ENCODE measurements at places on chromosomes 2 and 18. TPM values are rescaled to one million over a fixed set of nuclear protein-coding genes. Genes with fewer than 3 reads are reported as not detected.

The KLHL14 gene
- polyA plus RNA-seq = not detected

The NOSTRIN gene
- not detected for polyA plus RNA-seq

The SP110 gene
- 115 TPM for polyA plus RNA-seq

The CEBPZOS gene
- 44.5 TPM for polyA plus RNA-seq
